Central memory CD8-positive, alpha-beta T cell (primary cell): ENCODE measurements at places on chromosomes 7 and 10.

DNA sequence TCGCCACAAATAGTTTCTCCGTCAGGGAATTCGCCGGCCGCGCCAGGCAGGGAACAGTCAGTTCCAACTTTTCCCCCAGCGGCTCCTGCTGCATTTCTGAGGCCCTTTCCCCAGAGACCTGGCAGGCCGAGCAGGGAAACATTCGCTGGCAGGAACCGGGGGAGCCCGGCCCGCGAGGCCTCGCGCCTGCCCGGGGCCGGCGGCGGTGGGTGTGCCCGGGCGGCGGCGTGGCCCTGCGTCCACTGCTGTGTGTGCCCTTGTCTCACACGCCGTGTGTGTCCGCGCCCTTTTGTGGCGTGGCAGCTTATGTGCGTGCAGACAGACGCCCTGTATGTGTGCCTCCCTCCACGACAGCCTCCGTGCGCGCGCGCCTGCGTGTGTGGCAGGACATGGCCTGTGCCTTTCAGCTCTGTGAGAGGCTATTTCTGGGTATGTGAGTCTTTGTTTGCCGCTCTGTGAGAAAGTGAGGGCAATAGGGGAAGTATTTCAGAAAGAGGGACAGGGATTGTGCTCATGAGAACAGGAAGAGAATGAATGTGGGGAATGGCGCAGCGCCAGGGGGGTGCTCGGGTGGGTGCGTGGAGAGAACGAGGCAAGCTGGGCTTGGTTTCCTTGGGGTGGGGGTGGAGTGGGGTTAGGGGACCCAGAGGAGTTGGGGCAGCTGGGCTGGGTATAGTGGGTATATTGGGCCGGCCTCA is 689 bp upstream of the SMARCD3 start:
- no peak for DNase-seq

DNA sequence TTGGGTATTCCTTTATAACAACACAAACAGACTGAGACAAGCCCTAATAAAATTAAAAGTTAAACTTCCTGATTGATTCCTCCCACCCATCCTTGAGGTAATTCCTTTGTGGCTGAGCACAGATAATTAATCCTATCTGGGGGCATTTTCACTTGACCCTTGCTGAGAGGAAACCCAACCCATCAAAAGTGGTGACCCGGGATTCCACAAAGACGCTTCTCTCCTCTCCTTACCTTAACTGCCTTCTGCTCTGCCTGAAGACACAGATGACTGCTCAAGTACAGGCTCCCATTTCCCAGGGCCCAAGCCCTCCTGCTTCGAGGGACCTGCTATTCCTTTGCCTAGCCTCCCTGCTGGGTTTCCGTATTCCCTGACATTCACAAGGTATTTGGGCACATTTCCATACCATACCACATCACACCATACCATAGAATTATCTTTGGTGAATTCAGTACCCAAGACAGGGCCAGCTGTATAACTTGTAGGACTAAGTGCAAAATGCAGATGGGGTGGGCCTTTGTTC is 9.8 kb upstream of the MAPK8 start:
- DNase-seq = no peak

GRCh38 chr10:1543596-1543995 is 193.7 kb downstream of the ADARB2 start:
- DNase-seq = no peak

DNA sequence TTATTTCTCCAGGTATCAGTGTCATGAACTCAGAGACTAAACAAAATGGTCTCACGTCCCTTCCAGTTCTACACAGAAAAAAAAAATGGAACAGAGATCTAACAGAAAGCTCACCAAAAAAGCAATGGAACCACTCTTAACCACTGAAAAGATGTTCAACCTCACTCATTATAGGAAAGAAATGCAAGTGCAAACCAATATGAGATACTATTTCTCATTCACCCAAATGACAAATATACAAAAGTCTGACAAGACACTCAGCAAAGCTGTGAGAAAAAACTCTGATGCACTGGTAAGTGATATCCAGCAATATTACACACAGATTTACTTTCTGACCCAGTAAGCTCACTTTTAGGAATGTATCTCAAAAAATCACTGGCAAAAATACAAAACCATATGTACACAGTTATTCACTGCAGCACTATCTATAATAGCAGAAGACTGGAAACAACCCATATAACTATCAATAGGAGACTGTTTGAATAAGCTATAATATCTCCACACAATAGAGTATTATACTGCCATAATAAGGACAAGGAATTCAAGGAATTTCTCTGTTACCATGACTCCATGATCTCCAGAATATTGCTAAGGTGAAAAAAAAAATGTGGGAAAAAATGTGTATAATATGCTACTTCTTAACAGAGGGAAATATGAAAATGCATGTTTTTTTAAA is 36.6 kb downstream of the ABI1 start:
- no peak for DNase-seq

GRCh38 chr7:73865738-73866445 is 4.9 kb downstream of the TMEM270 start:
- no peak for DNase-seq

GRCh38 chr10:94803307-94803706 is 40.8 kb downstream of the CYP2C19 start:
- DNase-seq = no peak

- no peak for DNase-seq
These were observed 114.3 kb downstream of the ALOX5 start for GRCh38 chr10:45488365-45488764.

GRCh38 chr7:3668743-3669142 is 367.7 kb downstream of the SDK1 start:
- no peak for DNase-seq

- DNase-seq = no peak
These were observed 68.5 kb downstream of the LRRN3 start for GRCh38 chr7:111159426-111159825.

- no peak for DNase-seq
These were observed 2.3 kb downstream of the ERLIN1 start for GRCh38 chr10:100183481-100183880.

DNA sequence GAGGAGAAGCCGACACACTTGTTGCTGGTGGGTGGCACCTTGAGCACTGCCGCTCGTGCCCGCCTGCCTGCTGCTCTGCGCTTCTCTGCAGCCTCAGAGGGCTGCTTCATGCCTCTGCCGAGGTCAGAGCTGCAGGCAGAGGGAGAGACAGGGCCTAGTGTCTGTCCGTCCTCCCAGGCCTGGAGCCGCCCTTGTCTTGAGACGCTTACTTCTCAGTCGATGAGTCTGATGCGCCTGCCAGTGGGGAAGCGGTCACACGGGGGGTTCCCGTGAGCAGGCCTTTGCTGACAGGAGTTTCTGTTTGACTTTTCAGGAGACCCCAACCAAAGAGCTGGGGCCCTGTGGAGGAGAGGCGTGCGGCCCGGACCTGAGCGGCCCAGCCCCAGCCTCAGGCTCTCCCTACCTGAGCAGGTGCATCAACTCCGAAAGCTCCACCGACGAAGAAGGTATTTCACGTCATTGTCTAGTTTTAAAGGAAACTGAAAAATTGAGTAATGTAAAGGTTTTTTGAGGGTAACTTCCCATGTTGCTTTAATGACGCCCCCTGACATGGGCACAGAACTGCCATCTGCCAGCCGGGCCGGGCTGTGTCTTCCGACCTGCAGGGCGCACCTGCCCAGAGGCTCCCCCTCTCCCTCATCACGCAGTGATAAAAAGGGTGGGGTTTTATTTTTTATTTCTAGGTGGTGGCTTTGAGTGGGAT is 7.8 kb upstream of the BHLHA15 start:
- no peak for DNase-seq

- no peak for DNase-seq
These were observed 11.2 kb upstream of the C7orf33 start for GRCh38 chr7:148579366-148579765.

GRCh38 chr7:105028004-105028403 is 14.0 kb downstream of the KMT2E start:
- no peak for DNase-seq

DNA sequence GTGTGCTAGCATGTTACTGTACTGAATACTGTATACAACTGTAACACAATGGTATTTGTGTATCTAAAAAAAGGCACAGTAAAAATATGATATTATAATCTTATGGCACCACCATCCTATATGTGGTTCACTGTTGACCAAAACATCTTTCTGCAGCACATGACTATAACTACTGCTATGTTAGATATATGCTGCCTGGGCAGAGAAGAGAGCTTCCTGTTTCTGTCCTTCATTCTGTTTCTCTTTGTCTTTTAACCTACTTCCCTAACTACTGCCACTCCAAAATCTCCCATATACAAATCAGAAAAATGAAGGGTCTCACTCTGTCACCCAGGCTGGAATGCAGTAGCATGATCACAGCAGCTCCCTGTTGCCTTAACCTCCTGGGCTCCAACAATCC is 8.8 kb upstream of the FGL2 start:
- DNase-seq = no peak

DNA sequence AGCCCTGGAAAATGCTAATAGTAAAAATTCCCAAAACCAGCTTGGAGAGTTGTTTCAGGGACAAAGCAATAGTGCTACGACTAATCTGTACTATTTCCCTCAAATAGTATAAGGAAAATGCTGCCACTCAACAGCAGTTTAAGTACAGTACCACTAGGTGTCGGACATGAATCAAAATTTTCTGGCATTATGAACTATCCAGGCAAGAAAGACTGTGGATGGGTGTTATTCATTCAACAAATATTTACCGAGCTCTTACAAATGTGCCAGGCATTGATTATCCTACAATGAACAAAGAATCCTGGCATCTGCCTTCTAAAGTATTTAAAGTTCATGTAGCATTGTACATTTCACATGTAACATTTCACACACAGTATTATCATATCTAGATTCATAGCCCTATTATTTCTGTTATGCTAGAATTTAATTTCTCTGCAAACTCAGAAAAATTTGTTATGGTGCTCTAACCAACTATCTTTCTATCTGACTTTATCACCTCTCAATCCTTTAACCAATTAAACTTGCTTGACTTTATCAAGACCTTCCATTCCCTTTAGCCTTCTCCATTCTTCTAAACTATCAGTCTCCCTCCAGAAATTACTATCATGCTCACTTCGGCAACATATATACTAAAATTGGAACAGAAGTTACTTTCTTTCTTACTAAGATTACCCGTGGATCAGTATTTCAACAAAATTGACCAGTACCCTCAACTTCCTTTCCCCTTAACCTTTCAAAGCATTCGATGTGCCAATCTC is 80.6 kb downstream of the ARHGAP21 start:
- no peak for DNase-seq

GRCh38 chr7:126574276-126575250 is 678.2 kb downstream of the GRM8 start:
- no peak for DNase-seq

GRCh38 chr10:20596911-20597310 is 300.2 kb downstream of the NEBL start:
- DNase-seq = no peak

- no peak for DNase-seq
These were observed 68.1 kb upstream of the SLC39A12 start for GRCh38 chr10:17883621-17884020.

DNA sequence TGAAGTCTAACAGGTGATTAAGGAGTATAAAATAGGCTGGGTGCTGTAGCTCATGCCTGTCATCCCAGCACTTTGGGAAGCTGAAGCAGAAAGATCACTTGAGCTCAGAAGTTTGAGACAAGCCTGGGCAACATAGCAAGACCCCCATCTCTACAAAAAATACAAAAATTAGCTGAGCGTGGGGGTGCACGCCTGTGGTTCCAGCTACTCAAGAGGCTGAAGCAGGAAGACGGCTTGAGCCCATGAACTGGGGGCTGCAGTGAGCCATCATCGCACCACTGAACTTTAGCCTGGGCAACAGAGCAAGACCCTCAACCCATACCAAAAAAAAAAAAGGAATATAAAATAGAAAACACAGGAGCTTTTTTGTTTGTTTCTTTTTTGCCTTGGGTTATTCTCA is 47.4 kb downstream of the DCLRE1A start:
- no peak for DNase-seq

DNA sequence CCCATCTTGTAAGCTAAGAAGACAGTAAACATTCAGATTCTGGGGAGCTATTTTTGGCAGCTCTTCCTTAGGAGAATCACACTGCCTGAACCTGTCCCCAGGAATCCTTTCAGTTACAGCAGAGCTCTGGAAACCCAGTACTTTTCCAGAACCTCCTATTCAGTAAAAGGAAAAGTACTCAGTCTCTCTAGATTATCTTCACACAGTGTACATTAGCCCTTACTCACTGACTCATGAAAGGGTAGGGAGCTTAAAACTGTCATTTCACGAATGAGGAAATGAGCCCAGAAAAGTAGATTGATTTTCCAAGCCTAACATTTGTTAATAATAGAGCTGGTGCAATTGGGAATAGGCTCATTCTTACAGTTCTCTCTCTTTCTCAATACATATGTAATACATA is 3.9 kb upstream of the CNNM1 start:
- no peak for DNase-seq

- DNase-seq = no peak
These were observed 101.2 kb upstream of the RPA3 start for GRCh38 chr7:7819442-7820247.
